ENCODE measurements at places on chromosomes 13 and 19.

DNA sequence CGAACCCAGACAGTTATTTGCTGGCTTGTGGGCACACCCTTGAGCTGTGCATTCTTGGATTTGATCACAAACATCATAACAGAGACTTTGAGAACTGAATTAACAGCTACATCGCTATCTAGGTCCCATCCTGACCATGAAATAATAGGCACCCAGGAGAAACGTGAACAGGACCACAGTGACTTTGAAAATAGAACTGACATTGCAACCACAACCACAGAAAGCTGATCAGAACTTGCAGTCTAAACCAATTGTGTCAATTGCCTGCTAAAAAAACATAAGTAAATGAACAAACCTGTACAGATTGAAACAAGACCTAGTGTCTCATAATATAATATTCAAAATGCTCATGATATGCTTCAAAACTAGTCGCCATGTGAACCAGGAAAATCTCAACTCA is 18.3 kb upstream of the KATNAL1 start:
- DNase-seq: no peak

DNA sequence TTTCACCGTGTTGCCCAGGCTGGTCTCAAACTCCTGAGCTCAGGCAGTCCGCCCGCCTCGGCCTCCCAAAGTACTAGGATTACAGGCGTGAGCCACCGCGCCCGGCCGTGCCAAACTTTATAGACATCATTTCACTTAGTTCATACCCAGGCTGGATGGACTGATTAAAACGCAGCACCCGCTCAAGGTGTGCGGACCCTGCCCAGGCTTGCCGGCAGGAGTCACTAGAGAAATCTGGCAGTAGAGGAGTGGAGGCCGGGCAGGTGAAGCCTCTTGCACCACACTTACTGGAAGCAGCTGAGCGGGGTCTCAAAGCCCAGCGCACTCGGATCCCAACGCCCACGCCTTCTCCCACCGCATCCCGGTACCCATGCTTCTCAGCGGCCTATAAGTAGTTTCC is 11.4 kb downstream of the PTGIR start:
- no peak for DNase-seq

- DNase-seq: no peak
These were observed 81.6 kb downstream of the DACH1 start for GRCh38 chr13:71785361-71785760.

DNA sequence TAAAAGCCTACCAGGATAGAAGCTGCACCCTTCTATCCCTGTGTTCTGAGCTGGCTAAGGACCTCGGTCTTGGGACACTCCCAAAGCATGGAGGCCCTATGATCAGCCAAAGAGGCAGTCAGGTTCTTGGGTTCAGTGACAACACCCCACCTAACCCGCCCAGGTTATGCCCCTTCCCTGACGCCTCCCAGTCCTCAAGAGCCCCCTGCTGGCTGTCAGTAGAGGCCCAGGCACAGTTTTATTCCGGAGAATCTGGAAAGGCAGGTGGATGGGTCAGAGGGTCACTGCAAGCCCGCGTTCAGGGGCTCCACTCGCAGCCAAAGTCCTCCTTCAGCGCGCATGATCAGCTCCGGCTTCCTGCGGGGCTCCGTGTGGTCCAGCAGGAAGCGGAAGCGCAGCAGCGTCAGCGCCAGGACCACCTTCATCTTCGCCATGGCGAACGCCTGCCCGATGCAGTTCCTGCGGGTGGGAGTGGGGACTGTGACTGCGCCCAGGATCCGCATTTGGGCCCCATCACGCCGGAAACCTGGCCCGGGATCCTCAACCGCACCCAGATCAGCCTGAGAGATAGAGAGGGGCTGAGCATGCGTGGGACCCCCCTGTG is 22.3 kb downstream of the OR10H3 start:
- DNase-seq: no peak

- DNase-seq: no peak
These were observed 43.9 kb downstream of the RCBTB2 start for GRCh38 chr13:48488995-48489394.

DNA sequence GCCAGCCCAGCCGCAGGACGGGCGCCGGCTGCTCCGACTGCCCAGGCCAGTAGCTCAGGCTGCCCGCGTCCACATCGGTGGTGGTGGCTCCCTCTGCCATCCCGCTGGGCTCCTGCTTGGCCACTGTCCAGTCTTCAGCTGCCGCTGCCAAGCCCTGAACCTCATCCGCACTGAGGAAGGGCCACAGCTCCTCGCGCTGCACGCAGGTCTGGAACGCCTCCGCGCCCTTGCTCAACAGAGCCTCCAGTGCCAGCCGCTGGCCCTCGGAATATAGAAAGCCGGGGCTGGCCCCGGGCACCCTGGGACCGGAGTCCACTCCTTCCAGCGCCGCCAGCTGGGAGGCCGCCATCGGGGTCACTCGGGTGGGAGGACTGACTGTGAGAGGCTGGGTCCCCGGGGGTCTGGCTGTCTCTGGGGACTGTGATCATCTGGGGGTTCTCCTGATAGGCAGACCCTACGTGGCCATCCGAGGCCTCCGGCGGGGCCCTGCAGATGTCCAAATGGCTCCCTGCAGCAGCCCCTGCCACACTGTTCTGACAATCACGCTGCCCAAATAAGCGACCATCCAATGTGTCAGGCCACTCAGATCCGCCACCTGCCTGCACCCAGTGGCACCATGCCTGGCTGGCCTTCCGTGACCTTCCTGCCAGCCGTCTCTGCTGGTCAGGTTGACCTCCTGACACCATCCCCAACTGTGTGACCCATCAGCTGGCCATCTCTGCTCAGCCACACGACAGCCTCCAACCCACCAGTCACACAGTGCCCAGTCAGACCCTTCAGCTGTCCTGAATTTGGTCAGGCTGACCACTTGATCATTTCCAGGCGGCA is 1.6 kb downstream of the FAM83E start:
- DNase-seq: no peak

- peak; percentile 52 for DNase-seq
These were observed 58.7 kb upstream of the PABPC3 start for GRCh38 chr13:25037057-25037813.

- no peak for DNase-seq
These were observed 4.1 kb downstream of the ATP11A start for GRCh38 chr13:112693831-112694497.

DNA sequence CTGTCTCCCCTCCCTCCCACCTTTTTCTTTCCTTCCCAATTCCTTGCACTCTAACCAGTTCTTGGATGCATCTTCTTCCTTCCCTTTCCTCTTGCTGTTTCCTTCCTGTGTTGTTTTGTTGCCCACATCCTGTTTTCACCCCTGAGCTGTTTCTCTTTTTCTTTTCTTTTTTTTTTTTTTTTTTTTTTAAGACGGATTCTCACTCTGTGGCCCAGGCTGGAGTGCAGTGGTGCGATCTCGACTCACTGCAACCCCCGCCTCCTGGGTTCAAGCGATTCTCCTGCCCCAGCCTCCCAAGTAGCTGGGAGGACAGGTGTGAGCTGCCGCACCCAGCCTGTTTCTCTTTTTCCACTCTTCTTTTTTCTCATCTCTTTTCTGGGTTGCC is 6.9 kb downstream of the MYADM start:
- DNase-seq: no peak

- DNase-seq: no peak
These were observed 1.7 kb downstream of the CYTH2 start for GRCh38 chr19:48470856-48471255.

DNA sequence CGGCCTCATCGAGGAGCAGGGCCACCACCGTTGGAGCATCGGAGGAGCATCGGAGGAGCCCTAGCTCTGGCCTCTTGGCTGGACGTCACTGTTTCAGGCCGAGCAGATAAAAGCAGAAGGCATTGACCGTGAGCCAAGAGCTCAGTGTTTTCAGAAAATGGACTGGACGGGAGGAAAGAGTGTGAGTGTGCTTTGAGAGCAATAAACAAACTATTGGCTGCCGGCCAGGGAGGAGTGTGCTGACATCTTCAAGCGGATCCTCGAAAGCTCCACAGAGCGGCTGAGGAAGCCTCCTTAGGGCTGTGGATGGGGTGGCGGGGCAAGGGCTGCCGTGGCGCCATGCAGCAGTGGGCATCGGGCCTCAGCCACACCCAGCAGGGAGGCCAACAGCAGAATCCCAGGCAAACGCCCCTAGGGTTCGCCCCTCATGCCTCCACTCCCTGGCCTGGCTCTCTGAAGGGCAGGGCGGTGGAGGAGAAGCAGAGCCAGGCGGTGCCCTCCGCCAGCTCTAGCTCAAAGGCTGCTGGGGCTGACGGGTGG is 41.8 kb downstream of the IRS2 start:
- no peak for DNase-seq

- no peak for DNase-seq
These were observed 91.4 kb downstream of the RBM26 start for GRCh38 chr13:79314652-79315051.

- no peak for DNase-seq
These were observed 83.1 kb downstream of the B3GLCT start for GRCh38 chr13:31282741-31283455.

DNA sequence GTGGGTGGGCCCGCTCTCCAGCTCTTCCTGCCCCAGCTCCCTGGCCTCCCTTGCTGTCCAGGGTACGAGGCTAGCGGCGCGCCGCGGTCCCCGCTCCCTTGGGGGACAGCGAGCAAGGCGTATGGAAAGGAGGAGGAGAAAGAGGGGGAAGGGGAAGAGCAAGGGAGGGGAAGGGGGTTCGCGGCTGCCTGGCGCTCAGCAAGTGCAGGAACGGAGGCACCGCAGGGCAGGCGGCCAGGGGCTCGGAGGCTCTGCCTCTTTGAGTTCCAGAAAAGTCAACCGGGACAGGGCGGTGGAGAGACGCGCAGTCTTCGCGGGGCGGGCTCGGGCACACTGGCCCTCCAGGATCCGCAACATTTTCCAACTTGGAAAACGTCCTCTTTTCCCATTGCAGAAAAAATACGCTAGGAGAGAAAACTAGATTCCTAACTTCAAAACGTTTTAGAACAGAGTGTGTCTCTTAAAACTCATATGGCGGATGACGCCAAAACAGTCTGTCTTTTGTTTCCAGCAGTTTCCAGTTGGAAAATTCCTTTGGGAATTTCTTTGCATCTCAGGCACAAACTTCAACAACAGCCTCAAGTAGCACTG is 23.1 kb upstream of the TNFRSF19 start:
- no peak for DNase-seq

GRCh38 chr13:74301258-74301935 is 167.2 kb upstream of the KLF12 start:
- no peak for DNase-seq

DNA sequence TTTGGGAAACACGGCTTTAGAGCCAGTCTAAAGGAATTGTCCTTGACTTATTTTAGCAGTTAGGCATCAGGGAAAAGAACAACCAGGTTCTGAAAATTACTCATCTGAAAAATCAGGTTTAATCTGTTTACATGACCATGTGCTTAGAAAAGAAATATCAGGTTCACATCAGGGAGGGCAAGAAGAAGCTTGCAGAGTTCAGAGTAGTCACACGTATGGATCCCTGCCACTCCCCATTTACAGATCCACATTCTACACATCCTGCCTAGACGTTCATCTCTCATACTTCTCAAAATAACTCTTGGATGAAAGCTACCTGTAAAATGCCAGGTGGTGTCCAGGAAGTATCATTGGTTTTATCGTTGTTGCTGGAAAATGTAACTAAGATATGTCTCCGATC is 14.0 kb upstream of the PHF11 start:
- no peak for DNase-seq

DNA sequence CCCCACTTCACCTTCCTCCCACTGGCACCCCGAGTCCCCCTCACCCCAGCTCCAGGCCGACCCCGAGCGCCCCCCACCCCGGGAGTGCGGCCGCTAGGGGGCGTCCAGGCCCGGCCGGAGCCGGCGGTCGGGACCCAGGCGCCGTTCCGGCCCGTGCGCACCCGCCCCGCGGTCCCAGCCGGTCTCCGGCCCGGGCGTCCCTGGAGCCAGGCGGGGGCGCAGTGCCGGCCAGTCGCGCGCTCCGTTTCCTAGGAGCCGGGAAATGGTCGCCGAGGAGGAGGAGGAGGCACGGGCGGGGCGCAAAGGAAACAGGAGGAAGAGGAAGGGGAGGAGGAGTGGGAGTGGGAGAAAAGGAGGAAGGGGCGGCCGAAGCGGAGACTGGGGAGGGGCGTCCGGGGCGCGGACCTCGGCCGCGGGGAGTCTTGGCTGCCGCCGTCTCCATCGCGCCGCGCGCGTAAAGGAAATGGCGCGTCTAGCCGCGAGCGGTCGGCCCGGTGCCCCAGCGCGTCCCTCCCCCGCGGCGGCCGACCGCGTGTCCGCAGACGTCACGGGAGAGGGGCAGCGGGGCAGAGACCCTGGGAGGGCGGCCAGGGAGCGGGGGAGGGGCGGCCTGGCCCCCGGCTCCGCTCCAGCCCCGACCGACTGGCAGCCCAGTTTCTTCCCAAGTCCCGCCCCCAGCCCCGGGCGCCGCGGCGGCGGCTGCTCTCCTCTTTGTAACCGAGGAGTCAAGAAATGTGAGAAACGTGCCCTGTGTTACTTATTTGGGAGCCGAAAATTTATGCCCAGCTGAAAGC is 1.1 kb upstream of the KCTD15 start:
- DNase-seq: peak; percentile 36

DNA sequence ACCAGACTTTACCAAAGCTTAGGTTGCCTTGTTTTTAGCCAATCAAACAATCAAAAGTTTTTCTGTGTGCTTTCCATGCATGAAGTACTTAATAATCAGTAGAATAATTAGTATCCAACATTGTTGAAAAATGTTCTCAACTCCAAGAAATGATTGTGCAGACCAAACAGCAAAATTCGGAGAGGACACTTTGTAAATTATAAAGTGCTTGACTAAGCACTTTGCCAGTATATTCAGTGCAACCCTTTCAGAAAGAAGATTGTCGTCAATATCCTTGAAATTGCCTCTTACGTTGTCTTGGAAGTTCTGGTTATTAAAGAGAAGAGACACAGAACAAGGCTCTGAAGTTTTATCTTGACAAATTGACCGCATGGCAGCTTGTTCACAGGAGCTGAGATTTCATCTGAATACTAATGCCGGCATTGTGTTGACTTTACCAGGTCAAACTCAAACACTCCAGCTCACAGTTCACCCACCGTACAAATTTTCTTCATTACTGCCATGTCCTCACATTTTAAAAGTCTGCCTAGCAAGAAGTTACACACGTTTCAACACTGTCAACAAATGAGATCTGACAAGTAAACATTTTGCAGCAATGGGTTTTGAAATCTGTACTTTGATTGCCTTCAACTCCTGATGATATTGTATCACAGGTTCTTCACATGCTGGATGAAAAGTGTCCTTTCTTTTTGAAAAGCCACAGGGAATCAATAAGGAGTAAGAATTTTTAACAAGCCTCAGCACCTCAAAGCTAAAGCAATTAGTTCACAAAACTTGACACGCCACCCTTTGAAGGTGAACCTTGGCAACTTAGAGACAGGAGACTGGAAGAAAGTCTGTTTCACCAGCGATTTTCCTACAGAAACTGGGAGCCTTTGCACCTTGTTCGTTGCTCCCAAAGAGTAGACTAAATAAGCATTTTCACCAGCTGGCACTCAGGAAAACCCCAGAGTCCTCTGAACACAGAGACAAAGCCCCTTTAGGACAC is 150.9 kb downstream of the RFC3 start:
- DNase-seq: no peak
